Thyroid gland (tissue), 4 donors: ENCODE measurements at places on chromosomes 3 and 15. TPM values are rescaled to one million over a fixed set of nuclear protein-coding genes. Genes with fewer than 3 reads are reported as not detected.

Gene CPLX3
- total RNA-seq, result not detected

DNA sequence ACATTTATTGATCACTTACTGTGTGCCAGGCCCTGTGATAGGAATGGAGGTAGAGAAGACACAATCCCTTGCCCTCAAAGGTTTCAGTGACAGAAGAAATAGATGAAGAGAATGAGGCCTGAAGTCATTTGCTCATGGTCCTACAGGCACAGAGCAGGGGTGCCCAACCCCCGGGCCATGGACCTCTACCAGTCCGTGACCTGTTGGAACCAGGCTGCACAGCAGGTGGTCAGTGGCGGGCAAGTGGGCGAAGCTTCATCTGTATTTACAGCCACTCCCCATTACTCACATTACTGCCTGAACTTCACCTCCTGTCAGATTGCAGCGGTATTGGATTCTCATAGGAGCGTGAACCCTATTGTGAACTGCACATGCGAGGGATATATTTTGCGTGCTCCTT is 480.3 kb downstream of the LPP start:
- DNase-seq, result no peak

Gene SCG5
- total RNA-seq, result 10.4 TPM

DNA sequence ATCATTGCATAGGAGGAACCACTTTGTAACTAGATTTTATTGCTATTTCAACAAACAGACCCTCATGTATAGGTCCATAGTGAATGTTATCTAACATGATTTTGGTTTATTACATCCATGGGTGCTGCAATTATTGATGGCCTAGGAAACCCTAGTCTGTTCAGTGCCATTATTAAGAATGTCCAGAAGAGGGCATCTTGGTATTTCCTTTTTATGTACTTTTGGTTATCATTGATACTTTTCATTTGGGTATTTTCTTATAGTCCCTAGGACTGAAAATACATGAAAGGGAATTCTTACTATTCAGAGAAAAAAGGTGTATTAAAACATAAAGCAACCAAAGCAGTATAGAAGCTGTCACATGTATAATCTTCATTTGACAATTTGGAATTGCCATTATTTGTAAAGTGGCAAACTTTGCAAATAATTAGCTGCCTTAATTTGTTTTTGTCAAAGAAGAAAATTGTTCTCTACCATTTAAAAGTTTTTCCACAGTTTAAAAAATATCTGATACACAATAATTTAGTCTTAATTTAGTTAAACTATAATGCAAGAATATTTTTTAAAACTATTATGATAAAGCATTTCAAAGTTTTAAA is 48.7 kb downstream of the CNOT10 start:
- no peak for DNase-seq

Gene C3orf20
- total RNA-seq, result not detected

DNA sequence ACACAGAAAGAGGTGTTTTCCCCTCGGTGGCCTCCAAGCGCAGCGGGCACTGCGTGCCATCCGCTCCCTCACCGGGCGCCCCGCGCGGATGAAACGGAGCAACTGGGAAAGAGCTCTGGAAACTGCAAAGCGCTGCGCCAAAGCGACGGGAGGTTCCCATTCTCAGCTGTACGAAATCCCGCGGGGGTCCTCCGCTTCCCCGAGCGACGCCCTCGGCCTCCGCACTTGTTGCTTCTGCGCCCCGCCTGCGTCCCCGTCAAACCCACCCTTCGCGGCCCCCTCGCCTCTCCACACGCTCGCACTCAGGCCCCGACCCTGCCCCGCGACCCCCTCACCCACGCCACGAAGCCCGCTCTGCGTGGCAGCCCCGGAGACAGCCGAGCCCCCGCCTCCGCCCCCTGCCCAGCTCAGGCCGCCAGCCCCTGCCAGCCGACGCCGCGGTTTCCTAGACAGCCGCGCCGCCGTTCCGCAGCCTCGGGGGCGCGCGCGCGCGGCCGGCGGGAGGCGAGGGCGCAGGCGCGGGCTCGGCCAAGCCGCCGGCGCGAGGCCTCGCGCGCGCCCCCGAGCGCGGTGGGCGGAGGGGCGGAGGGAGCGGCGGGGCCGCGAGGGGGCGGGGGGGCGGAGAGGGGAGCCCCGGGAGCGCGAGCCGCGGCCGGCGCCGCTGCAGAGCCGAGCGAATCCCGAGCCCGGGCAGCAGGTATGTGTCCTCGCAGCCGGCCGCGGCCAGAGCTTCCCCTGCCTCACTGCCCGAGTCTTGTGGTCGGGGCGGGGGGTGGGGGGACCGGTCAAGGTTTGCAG is at the start of gene TMEM266:
Gene TMEM266, plus strand, starts transcription at position 666 of the 798 bp plus-strand sequence. CDS start 74,279 bp downstream, outside the sequence.
- peak; percentile 56 for DNase-seq

Gene CYP8B1
- total RNA-seq, result not detected

Gene ATXN7
- 36.1 TPM for total RNA-seq

Gene CLDN11
- 3.6 TPM for total RNA-seq

DNA sequence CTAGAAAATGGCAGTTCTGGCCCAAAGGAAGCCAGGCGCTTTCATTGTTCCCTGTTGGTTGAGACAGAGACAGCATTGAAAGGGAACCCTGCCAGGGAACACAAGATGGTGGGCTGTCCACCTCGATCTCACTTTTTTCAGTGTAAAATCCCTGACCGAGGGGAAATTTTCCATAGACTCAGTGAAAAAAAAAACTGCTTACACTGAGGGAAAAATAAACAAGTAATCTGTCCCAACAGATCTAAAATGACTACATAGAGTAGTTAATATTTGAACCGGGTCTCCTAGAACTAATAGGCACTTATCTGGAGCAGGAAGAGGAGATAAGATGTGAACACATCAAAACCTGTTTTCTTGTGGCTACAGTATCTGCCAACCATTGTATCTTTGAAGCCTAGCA is 763.4 kb upstream of the GOLIM4 start:
- DNase-seq, result no peak

Gene GPR62
- 0.13 TPM for total RNA-seq

GRCh38 chr15:73268457-73268856 is 100.3 kb downstream of the HCN4 start:
- DNase-seq, result no peak

DNA sequence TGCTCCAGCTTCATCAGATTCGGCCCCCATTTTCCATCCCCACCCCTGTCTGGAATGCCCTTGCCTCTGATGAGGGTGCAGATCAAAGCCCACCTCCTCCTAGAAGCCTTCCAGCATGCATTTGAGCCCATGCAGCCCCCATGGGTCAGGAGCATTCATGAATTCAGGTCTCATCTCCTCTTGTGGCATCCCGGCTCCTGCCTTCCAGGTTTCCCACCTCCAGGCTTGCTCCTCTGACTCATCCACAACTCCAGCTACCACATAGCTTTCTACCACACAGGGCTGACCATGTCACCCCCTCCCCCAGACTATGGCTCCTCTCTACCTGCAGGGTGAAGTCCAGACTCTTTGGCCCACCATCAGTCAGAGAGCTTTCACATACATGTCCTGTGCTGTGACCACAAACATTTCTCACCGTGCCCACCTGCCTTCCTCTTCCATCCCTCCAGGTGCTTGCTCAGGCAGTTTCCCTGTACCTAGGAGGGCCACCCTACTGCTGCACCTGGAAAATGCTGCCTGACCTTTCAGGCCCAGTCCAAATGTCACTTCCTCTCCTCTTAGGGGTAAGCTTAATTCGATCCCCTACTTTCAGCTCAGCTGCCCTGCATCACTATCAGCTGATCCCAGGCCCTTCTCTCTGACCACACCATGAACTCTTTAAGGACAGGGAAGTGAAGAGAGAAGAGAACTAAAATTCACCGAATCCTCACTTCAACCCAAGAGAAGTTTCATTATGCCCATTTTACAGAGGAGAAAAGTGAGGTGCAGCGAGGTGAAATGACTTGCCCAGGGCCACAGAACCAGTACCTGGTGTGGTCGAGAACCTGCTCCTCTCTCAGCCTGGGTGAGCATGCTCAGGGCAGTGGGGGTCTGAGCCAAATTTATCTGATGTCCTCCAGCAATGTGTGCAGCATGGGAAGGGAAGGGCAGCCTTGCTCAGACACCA is 13.7 kb upstream of the FGD5 start:
- DNase-seq, result no peak

Gene GHSR
- total RNA-seq, result not detected

GRCh38 chr15:45587863-45588170 is 638 bp downstream of the BLOC1S6 start:
- no peak for DNase-seq

Gene BCL2A1
- total RNA-seq, result not detected

Gene GNAT1
- total RNA-seq, result not detected

DNA sequence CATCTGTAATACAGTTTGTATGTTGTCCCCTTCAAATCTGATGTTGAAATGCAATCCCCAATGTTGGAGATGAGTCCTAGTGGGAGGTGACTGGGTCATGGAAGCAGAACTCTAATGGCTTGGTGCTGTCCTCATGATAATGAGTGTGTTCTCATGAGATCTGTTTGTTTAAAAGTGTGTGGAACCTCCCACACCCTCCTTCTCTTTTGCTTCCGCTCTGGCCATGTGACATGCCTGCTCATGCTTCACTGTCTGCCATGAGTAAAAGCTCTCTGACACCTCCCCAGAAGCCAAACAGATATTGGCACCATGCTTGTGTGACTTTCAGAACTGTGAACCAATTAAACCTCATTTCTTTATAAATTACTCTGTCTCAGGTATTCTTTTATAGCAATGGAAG is 794.0 kb upstream of the CFAP20DC start:
- DNase-seq, result no peak

DNA sequence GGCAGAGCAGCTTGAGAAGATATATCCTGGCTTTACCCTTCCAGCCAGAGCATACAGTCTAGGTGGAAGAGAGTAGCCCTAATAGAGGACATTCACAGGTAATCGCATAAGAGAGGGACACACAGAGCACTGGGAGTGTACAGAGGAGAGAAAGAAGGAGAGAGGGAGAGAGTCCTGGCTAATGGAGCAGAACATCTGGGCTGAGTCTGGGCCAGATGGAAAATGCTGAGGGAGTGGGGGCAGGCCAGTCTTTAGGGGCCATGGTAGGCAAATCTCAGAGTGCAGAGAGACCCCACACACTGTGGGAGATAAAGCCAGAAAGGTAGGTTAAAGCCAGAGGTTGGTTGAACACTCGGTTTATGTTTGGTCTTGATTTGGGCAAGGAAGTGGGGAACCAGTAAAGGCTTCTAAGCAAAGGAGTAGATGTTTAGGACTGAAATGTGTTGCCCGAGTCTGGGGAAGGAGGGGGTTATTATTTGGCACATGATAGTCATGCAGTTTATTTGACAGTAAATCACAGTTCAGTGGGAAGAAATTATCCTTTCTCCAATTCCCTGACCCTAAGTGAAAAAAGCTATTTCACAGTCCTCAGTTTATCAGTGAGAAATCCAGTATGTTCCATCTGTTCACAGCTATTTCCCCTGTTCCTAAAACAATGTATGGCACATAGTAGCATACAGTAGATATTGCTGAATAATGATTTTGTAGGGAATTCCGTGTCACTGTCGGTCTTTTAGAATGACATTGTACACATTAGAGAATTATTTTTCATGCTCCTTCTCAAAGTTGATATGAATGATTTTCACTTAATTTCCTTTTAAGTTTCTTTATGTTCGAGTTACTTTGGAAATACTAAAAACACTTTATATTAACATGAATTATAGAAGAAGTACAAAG is 45.7 kb downstream of the PDHB start:
- DNase-seq, result no peak

DNA sequence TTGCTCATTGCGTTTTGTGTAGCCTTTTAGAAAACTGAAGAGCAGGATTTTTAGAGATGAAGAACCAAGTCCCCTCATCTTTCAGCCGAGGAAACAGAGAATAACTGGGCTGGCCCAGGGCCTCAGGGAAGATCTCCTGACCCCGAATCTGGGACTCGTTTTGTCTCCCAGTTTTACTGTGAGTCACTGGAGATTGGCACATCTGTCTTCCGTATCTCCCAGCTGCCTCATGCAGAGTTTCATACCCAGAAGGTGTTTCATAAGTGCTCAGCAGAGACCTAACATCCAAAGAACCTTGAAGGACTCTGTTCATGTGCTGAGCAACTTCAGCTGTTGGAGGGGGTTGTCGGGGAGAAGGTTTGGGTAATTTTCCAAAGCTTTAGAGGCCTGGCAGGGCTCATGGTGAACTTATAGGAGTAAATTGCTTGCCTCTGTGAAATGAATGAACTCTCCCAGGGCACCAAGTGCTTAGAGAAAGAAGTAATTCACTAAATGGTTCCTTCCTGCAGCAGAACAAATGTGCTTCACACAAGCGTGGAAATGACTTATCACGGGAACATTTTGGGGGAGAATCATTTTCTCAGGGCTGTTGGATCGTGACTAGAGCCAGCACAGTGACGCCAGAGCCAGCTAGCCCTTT is 121.4 kb downstream of the FAM43A start:
- DNase-seq, result no peak

- no peak for DNase-seq
Measured at GRCh38 chr3:72904163-72904562, 16.3 kb downstream of the GXYLT2 start.

- DNase-seq, result no peak
Measured at GRCh38 chr3:72573051-72573450, 275.2 kb downstream of the SHQ1 start.

DNA sequence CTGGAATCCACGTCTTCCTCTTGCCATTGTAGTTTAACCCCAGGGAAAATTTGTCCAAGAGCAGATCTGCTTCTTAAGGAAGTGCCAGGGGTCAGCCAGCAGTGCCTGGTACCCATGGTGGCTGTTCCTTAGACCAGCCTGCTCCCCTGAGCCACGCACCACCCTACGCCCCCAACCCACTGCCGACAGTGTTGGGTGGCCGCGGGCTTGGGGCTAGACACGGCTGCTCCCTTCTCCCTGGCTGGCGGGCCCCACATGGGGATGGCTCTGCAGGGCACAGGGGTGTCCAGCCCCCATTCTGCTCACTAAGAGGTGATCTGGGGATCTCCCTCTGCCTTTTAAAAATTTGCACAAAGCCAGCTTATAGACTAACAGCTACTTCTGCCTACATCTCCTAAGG is 104.8 kb downstream of the TMEM266 start:
- DNase-seq, result no peak

- DNase-seq, result no peak
Measured at GRCh38 chr15:31503256-31503655, 176.6 kb downstream of the KLF13 start.

GRCh38 chr3:171057072-171057471 is 30.6 kb upstream of the SLC2A2 start:
- no peak for DNase-seq

DNA sequence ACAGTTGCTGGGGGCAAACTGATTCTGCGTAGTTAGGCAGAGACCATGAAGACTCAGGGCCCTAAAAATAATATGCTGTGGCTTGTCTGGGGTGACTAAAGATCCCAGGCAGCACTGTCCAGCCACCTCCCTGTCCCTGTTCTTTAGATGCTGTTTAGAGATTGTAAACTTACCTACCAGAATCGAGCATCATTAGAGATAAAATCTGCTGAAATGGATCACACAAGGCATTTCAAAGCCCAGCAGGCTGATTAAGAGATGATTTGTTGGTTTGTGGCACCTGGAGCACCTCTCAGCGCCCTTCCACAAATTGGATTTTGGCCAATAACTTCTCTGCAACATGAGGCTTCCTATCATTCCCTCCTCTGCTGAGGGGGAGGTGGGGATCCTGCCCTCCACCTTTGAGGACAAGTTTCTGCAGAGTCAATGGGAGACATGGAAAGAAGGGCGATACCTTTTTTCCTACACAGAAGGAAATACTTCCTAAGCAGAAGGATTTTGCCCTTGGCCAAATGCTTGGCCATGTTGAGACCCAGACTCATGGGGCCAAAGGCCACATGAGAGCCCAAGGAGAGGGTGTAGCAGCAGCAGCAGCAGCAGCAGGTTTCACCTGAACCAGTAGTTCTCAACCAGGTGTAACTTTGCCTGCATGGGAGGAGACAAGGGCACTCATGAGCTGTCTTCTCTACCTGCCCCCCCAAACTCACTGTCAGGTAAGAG is 37.5 kb downstream of the SEMA5B start:
- no peak for DNase-seq
